ELR (cell line): ENCODE measurements at places on chromosomes 3 and 15.

DNA sequence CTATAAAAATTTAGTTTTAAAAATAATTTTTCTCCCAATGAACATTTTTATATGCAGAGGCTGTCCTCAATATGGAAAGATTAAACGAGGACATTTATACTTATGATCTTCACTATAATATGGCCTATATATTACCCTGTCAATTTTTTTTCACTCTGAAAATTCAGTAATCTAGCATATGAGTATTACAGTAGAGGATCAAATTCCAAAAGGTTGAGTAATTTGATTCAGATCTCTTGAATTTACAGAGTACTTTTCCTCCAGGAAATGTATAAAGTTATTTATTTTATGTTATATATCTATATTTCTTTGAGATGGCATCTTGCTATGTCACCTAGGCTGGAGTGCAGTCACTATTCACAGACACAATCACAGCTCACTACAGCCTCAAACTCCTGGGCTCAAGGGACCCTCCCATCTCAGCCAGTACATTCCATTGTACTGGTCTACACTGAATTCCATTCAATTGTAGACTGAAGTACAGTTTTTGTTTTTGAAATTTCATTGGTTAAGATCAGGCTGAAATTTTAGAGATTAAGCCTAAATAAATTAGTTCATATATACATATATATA lies 16.3 kb upstream of the TRPM7 start:
- DNase-seq: peak; percentile 46

DNA sequence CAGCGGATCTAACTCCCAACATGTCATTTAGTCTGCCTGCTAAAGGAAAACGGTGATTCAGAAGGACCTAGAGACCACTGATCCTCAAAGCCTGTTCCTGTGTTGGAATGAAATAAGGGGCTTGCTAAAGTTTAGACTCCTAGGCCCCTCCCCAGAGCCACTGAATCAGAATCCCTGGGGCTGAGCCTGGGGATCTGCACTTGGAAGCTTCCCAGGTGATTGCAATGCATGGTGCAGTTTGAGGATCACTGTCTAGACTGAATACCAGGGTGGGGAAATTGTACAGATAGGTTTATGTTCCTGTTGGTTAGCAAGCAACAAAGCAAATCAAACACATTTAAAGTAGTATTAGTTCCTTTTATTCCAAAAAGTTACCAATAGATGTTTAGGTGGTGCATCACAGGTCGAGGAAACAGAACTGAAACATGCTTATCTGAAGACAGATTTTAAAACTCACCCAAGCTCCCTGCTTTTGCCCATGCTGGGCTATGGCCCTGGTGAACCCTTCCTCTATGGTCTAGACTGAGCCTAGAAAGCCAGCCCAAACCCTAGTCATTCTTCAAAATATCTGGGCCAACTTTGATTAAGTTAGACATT lies 29.6 kb upstream of the SPTBN5 start:
- DNase-seq: no peak

GRCh38 chr3:12193485-12194165 lies 34.9 kb upstream of the TIMP4 start:
- DNase-seq: peak; percentile 98

DNA sequence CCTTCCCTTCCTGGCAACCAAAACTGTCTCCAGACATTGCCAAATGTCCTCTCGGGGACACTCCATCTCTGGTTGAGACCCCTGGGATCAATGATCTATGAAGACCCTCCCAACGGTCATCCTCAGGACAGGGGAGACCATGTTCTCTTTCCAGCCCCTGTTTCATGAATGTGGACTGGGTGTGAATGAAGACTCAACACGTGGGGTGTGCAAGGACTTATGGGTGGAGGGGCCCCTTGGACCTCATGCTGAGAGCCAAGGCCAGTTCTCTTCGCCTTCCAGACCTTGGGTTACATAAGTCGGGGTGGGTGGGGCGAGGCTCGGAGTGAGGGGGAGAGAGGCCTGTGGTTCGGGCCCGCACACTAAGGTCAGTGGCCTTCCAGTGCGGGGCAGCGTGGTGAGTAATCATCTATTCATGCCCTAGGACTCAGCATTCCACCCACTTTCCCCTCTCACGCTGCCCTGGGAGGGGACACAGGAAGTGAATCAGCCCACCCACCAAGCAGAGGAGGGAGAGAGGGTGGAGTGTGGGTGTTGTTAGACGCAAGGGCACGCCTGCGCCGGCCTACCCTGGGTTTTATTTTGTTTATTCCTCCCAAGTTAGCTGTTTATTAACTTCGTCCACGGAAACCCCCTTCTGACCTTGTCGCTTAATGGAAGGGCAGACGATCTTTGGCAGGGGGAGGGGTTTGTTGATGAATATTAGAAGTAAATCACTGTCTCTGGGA lies 6.7 kb downstream of the PAQR5 start:
- peak; percentile 94 for DNase-seq

GRCh38 chr3:47404955-47405790 lies 24.4 kb downstream of the PTPN23 start:
- DNase-seq: no peak

GRCh38 chr3:128572644-128573105 lies 77.9 kb downstream of the RPN1 start:
- peak; percentile 53 for DNase-seq

DNA sequence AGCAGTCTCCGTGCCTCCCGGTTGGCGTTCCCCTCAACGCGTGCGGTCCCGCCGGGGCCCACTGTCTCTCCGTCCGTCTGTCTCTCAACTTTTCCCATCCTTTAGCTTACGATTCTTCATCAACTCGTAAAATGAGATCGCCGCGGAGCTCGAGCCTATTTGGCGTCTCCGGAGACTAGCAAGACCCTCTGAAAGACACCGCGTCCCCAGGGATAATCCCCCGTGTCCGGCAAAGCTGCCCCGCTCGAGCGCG lies 3.4 kb downstream of the GATA2 start:
- DNase-seq: no peak

DNA sequence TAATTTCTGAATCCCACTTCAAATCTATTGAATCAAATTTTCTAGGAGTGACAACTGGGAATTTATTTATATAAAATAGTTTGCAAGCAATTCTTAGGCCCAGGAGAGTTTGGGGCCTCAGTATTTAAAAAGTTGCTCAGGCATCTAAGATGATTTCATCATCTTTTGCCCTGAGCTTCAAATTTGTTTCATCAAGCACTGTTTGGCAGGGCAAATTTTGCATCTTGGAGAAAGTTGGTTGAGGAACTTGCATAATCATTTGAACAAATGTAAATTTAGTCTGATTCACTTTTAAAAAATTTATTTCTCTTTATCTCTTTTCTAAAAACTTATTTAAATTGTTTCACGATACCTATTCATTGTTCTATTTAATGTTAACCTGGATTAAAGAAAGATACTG lies 702.8 kb downstream of the SI start:
- no peak for DNase-seq

DNA sequence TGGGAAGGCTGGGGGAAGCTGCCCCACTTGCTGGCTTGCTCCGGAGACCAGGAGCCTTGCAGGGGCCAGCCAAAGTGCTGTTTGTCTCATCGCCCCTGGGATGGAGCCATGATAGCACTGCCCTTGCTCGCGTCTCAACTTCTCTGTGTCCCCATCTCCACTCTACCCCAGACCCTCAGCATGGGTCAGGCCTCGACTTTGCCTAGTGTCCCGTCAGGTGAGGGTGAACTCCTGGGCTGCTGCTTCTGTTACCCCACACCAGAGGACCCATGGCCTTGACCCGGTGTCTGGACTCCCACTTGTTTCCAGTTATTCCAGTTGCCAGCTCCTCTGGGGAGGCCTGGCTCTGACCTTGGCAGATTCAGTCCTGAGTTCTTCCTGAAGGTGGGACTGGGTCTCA lies 36.5 kb upstream of the DUSP7 start:
- DNase-seq: no peak

DNA sequence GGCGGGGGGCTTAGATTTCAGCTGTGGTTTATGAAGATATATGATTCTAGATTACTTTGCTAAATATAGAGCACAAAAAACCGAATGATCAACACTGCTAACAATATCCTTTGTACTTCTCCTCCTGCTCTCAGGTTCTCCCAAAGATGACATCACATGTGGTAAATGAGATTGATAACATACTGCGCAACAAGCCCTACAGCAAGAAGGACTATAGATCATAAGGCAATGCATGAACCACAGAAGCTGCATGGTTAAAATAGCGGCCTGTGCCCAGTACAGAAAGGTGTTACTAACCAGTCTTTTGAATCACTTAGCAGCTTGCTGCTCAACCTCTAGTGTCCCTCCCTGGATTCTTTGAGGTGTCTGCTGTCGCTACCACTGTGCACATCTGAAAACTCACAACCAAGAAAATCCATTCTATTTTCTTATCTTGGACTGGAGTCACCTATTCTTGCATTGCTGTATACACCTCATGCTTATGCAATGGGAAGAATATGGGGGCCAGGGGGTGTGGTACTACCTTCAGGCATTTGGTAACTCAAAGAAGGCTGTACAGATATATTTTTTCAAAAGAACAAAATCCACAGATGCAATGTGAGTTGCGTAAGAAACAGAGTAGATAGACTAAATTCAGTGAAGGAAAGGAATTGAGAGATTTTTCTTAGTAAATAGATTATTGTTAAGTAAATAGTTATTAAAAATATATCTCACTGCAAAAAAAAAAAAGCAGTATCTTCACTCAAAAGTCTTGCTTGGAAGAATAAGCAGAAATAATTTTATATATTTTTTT lies 18.2 kb downstream of the SSR3 start:
- DNase-seq: peak; percentile 54

GRCh38 chr3:117486719-117487716 lies 777.4 kb downstream of the TUSC7 start:
- no peak for DNase-seq

GRCh38 chr3:113278599-113278955 lies 67.2 kb downstream of the BOC start:
- DNase-seq: no peak

DNA sequence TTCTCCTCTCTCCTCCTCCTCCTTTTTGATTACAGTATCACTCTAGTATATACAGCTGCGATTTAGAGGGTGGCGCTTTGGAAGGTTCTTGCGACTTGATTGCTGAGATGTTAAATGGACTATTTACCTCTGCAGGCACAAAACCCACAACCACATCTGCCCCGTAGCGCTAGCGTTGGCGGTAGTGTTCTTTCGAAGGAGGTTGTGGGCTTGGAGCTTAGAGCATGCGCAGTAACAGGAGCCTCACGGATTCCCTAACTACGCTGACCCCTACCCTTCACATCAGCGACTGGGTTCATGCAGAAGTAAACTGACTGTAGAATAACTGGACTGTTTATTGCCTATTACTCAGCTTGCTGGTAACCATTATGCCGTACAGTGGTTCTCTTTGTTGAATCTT lies 58.0 kb downstream of the CGGBP1 start:
- DNase-seq: no peak

DNA sequence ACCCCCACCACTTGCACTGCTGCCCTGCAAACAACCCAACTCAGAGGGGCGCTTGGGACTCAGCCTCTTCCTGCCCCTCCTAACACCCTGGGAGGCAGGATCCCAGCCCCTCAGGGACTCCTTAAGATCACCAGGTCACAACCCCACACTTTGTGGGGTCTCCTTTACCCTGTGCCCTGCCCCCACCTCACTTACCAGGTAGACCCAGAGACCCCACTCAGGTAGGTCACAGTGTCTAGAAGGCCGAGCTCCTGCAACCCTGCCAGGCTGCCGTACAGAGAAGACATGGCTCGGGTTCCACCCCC lies 9.1 kb downstream of the PLA2G4F start:
- DNase-seq: no peak

GRCh38 chr15:39579487-39580116 lies 1.3 kb upstream of the THBS1 start:
- peak; percentile 91 for DNase-seq

GRCh38 chr3:130853581-130853980 lies 40.3 kb upstream of the ATP2C1 start:
- no peak for DNase-seq

DNA sequence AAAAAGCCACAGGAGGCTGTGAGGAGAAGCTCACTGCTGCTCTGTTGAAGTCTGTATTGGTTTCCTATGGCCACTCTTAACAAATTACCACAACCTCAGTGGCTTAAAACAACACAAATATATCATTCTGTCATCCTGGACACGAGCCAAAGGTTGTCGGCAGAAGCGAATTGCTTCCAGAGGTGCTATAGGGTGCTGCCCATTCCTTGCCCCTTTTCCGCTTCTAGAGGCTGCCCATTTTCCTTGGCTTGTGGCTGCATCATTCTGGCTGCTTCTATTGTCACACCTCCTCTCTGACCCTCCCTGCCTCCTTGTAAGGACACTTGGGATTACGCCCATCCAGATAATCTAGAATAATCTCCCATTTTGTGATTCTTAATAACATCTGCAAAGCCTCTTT lies 6.4 kb upstream of the SACM1L start:
- DNase-seq: no peak

GRCh38 chr3:189631409-189631808 lies 220 bp downstream of the TP63 start:
- no peak for DNase-seq

GRCh38 chr3:78495301-78495700 lies 1272.5 kb downstream of the ROBO1 start:
- no peak for DNase-seq

GRCh38 chr15:67506775-67507747 lies 13.9 kb upstream of the C15orf61 start:
- DNase-seq: no peak

- DNase-seq: no peak
These were observed 26.5 kb upstream of the TIMP4 start for GRCh38 chr3:12185172-12185710.

DNA sequence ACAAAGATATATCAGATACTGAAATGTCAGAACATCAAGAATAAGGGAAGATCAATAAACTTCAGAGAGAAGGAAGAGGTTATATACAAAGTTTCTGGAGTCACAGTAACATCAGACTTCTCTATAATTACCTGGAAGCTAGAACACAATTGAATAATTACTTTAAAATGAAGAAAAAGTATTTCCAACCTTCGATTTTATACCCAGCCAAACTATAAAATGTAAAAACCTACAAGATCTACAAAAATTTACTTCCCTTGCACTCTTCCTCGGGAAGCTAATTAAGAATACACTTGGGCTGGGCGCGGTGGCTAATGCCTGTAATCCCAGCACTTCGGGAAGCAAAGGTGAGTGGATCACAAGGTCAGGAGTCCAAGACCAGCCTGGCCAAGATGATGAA lies 6.6 kb upstream of the MINDY2 start:
- DNase-seq: no peak

- no peak for DNase-seq
These were observed 30.0 kb downstream of the PDHB start for GRCh38 chr3:58403513-58404109.

DNA sequence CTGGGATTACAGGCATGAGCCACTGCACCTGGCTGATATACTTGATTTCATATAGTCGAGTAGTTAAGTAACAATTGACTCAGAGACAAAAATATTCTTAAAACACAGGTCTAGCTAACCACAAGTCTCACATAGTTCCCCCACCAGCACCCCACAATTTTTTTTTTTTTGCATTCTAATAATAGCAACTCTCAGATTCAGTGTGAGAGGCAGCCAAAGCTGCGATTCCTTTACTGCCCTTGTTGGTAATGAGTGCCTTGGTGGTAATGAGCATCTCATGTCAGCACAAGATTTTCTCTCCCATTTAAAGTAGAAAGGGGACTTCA lies 72.5 kb downstream of the WWTR1 start:
- no peak for DNase-seq

GRCh38 chr3:141625506-141625905 lies 112.6 kb upstream of the RNF7 start:
- peak; percentile 55 for DNase-seq
